CD4-positive, alpha-beta T cell treated with Interleukin-1 beta for 1 hour (primary cell): ENCODE measurements at places on chromosomes 1 and 21.

- peak; percentile 18 for DNase-seq
These were observed 34.0 kb downstream of the MAP3K7CL start for GRCh38 chr21:29164323-29164942.

DNA sequence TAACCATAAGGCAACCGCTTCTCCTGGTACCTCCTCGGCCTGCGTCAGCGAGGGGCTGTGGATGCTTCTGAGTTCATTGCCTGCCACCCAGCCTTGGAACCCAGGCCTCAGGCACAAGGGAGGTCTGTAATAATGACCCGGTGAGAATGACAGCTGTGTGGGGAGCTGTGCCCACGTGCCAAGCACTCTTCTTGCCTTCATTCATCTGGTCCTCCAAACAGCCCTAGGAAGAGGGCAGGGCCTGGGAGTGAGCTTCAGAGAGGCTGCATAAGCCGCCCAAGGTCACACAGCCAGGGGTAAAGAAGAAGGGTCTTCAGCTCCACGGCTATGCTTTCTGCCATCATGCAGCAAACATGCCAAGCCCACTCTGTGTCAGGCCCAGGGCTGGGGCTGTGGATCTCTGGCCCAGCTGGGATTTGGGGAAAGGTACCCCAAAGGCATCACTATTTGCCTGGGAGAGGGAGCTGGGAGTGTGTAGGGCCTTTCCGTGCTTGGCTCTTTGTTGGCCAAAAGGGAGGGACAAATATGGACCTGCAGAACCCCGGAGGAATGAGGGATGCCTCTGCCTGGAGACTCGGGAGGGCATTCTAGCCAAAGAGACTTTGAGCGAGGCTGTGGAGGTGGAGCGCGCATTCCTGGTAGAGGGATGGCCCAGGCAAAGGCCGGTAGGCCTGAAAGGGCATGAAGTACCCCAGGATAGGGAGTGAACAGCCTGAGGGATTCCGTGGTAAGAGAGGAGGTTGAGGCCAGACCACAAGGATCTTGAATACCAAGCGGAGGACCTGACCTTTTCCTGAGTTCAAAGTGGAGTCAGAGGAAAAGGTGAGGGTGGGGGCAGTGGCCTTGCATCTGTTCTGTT, 10.1 kb upstream of the EDN2 start:
- DNase-seq: no peak

- peak; percentile 36 for DNase-seq
These were observed 25.6 kb upstream of the NFIA start for GRCh38 chr1:61056573-61057439.

- DNase-seq: no peak
These were observed 26.6 kb downstream of the MSTO1 start for GRCh38 chr1:155636397-155637153.

DNA sequence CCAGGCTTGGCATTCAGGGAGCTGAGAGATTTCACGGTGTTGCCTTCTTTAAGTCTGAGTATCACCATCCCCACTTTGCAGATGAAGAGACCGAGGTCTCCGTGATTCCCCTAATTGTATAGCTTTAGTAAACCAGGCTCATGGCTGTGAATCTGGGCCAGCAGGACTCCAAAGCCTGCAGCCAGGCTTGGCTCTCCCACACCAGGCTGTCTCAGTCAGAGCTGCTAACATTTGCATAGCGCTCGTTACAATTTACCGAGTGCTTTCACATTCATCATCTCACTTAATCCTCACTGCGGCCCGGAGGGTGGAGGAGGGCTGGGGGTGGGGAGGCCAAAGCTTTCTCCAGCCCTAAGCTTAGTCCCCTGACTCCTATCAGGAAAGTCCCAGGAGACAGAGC, 11.7 kb downstream of the C1orf94 start:
- no peak for DNase-seq

DNA sequence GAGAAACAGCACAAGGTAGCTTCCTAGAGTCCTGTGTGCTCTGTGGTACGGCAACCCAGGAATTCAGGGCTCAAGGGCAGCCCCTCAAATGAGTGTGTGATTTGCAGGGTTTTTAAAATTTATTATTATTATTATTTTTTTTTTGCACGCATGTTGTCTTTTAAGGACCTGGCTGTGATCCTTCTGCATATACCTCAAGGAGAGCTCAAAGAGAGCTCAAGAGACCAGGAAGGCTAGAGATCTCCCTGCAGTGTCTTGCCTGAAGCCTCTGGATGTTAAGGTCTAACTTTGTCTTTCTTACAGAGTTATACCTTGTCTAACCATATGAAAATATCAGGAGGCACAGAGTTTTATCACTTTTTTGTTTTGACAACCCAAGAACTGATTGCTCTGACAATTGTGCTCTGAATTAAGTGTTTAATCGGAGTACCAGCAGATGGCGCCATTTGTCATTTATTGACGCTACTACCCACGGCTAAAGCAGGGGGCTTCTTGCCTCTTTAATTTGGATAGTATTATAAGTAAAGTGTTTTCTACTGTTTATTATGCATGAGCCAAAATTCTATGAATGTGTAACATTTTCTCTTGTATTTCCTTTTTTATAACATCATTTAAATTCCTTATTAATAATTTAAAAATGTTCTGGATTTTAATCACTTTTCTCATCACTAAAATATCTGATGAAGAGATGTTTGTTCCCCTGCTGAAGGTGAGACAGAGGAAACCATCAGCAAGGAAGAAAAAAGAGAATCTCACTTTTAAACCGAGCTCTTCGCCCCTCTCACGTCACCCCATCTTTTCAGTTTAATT, 35.8 kb upstream of the LMO4 start:
- peak; percentile 52 for DNase-seq

- DNase-seq: no peak
These were observed 10.1 kb downstream of the GPATCH2 start for GRCh38 chr1:217620814-217621213.

GRCh38 chr1:173020138-173020750, 30.5 kb downstream of the TNFSF18 start:
- no peak for DNase-seq

- no peak for DNase-seq
These were observed 8.9 kb downstream of the SIPA1L2 start for GRCh38 chr1:232621050-232621449.

DNA sequence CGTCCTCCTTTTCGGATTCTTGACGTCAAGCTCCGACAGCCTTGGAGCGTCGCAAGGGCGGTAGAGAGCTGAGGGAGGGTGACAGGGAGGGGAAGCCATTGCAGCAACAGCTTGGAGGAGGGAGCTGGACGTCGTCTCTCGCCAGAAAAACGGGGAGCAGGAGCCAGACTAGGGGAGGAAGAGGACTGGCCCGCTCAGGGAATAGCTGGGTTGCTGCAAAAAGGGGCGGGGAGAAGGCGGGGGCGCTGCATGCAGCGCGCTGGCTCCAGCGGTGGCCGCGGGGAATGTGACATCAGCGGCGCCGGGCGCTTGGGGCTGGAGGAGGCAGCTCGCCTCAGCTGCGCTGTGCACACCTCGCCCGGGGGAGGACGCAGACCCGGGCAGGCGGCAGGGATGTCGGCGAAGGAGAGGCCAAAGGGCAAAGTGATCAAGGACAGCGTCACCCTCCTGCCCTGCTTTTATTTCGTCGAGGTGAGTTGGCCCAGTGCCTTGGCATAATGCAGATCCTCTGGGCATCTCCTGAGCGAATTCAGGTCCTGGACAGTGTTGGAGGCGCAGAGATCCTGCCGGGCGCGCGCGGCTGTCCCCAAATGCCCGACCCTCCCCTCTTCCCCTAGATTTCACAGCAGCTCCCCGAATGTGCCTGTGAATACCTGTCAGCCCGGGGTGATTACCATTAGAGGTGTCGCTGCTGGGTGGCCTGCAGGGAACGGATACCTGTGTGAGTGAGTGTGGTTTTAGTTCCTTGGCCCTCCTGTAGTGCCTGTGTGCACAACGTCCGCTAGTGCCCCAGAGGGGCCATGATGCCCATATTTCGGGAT, at the start of gene PLPPR4:
Gene PLPPR4, plus strand, starts transcription at position 292 of the 821 bp plus-strand sequence. Its CDS starts 102 bp downstream, at position 394.
- no peak for DNase-seq

GRCh38 chr1:248793592-248793991, 32.1 kb downstream of the SH3BP5L start:
- DNase-seq: no peak

DNA sequence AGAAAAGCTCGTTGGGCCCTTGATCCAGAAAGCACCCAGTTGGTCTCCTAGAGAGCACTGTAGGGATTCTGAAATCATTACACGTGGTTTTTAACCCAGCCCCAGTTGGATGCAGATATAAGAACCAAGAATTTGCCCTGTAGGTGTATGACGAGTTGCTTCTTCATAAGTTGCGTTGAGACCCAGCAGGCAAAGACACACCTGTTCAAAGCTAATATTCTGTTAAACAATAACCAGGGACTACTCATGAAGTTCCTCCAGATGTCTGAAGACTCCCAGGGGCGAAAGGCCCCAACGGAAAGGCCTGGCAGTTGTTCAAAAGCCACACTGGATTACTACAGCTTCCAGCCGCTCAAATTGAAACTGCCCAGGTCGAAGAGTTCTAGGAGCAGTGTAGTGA, 88.6 kb upstream of the HNRNPU start:
- no peak for DNase-seq

DNA sequence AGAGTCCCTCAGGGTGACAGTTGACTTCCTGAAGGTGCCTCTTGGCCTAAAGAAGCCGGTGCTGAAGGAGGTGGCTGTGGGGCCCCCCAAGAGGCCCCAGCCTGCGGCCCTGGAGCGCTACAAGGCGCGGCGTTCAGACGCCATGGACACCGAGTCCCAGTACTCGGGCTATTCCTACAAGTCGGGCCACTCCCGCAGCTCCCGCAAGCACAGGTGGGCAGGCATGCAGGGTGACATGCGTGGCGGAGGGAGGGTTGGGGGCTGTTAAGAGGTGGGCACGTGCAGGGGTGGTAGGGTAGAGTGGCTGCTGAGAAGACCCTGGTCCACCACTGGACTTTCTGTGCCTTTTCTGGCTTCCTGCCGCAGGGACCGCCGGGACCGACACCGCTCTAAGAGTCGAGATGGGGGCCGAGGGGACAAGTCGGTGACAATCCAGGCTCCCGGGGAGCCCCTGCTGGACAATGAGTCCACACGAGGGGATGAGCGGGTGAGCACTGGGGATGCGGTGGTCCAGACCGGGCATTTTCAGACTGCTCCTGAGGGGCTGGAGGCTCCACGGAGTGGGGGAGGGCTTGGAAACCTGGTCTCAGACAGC, 15.4 kb downstream of the VANGL2 start:
- no peak for DNase-seq

GRCh38 chr1:90786709-90787108, 69.6 kb upstream of the BARHL2 start:
- no peak for DNase-seq
